ENCODE measurements at places on chromosomes 12 and 14.

DNA sequence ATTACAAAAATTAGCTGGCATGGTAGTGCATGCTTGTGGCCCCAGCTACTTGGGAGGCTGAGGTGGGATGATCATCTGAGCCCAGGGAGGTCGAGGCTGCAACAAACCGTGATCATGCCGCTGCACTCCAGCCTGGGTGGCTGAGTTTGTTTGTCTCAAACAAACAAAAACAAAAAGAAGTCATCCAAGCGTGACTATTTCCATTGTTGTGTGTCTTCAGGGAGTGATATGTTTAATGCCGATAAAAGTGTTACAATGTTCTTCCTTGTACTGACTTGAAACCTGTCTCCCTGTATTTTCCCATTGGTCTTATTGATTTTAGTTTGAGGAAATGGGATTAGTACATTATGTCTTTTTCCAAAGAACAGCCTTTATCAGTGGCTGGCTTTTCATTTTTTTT lies 75.6 kb upstream of the USP44 start:
- no peak for DNase-seq

DNA sequence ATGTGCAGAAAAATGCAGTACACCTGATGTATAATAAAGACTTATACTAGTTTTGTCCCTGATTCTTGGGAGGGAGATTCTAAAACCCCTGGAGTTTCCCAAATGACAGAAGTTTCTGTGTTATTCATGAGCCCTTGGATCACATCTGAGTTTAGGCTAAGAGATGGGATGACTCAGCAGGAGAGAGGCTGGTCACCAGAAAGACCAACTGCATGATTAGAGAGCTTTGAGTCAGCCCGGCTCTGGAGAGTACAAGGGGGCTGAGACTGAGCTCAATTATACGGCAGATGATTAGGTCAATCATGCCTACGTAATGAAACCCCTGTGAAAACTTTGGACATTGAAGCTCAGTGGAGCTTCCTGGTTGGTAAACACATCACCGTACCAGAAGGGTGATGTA lies 174.2 kb downstream of the SSPN start:
- DNase-seq: no peak

DNA sequence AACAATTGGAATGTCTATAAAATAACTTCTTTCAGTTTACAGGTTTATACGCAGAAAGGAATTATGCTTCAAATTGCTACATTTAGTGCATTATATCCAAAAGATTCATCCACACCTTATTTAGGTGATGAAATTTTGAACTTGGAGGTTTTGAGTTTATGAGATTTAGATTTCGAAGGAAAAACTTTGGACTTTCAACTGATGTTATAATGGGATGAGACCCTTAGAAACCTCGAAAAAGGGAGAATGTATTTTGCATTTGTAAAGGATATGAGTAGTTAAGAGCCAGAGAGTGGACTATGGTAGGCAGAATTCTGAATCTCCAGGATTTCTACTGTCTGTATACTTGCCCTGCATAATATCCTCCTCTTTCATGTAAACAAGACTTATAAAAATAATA lies 851.6 kb upstream of the MGAT4C start:
- DNase-seq: no peak

DNA sequence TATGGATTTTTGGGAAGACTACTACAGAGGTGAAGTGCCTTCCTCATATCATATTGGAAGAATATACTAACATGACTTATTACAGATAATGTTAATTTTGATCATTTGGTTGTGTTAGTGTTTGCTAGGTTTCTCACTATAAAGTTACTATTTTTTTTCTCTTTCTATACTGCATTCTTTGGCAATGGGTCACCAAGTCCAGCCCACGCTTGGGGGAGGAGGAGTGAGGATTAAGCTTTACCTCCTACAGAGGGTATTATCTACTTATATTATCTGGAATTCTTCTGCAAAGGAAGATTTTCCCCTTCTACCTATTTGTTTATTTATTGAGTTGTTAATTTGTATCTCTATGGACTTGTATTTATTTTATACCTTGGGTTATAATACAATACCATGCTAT lies 31.5 kb downstream of the SCN8A start:
- no peak for DNase-seq

- no peak for DNase-seq
These were observed 2.2 kb upstream of the PTHLH start for GRCh38 chr12:27974735-27975221.
